Cardiac muscle cell (in vitro differentiated cells and primary cell): ENCODE measurements at places on chromosomes 16 and 17.

DNA sequence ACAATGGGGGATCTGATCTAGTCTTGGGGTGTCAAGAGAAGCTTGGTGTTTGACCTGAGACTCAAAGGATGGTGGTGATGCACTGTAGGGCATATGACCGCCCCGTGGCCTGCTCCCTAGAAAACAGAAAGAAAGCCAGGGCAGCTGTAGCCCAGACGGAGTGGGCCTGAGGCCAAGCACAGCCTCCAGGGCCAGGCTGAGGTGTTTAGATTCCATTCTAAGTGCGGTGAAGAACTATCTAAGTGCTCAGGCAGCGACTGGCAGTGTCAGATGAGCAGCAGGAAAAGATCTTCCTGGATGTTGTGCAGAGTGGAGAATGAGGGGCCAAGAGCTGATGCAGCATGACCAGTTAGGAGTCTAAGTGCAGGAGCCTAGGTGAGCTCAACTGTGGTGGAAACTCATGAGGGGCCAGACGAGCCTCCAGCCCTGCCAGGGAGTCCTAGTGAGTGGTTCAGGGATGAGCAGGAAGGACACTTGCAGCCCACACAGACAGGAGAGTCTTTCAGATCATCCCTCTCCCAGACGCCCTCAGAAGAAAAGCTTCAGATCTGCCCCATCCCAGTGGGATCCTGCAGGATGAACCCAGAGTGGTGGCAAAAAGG is 314.2 kb upstream of the CCL2 start:
- DNase-seq: no peak

DNA sequence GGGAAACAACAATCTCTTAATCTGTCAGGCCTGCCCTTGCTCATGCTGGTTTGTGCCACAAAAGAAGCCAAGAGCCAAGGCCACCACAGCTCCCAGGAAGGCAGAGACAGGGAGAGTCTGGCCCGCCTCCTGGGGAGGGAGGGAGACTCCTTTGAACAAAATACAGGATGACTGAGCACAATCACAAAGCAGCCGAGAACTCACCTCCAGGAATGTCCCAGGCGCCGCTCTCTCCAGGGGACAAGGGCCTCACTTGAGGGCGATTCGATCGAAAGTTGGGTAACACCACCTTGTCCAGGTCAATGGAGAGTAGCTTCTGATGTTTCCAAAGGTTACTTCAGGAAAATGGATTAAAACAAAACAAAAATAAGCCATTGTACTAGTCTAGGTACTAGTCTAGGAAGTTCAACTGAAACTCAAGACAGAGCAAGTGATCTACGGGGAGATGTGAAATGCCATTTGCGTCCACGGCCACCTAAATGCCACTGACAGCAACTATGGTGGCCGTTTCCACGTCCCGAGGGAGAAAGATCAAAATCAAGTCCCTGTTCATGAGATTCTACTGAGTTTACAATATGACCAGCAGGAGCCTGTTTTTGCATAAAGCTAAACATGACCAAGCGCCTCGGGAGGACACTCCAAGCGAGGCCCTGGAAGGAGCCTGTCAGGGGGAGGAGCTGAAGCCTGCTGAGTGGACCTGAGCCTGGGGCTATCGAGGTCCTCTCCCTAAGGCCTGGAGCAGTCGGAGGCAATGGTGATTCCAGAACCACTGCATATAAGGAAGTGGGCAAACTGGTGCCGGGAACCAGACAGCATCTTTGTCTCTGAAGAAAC is 13.4 kb upstream of the SLC38A8 start:
- DNase-seq: no peak

GRCh38 chr16:11964761-11965551 is at the start of gene TNFRSF17:
Gene TNFRSF17, plus strand, starts transcription at chr16:11965210. Its CDS starts 115 bp downstream, at chr16:11965325.
- no peak for DNase-seq

DNA sequence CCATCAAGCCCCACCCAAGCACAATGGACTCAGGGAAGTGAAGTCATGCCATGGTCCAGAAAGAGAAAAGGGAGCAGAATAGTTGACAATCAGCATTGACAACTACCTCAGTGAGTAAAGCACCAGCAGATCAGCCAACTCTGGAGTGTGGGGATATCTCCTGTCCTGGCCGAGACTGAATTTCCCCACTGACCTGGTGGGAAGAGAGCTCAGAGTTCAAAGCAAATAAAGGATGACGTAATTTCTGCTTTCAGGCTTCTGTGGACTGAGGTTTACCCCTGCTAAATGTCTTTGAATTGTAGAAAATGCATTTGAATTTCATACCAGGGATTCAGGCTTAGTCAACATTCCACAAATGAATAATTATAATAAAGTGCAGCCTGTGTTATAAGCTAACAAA is 152.9 kb downstream of the CBLN1 start:
- DNase-seq: no peak

DNA sequence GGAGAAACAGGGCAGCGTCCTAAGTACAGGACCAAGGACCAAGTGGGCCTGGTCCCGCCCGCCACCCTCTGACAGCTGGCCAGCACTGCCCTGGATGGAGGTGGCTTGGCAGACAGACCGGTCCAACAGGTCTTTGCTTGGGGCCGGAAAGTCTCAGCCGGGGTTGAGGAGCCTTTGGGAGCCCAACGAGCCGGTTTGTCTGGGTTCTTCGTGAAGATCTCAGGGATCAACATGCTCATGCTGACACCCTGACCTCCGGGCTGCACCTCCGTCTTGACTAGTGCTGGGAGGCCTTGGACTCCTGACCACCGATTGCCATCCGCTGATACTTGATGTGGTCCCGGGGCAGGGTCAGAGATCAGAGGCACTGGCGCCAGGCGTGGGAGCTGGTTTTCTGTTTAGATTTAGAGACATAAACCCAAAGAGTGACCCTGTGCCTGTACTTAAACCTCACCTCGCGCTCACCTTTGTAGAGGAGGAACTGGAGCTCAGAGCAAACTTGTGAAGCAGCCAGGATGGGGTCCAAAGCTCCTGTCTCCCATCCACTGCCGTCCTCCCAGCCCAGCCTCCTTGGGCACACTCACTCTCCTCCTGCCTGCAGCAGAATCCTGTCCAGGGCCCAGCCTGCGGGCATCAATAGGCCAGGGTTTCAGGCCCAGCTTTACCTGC is 92.1 kb upstream of the GSE1 start:
- no peak for DNase-seq

DNA sequence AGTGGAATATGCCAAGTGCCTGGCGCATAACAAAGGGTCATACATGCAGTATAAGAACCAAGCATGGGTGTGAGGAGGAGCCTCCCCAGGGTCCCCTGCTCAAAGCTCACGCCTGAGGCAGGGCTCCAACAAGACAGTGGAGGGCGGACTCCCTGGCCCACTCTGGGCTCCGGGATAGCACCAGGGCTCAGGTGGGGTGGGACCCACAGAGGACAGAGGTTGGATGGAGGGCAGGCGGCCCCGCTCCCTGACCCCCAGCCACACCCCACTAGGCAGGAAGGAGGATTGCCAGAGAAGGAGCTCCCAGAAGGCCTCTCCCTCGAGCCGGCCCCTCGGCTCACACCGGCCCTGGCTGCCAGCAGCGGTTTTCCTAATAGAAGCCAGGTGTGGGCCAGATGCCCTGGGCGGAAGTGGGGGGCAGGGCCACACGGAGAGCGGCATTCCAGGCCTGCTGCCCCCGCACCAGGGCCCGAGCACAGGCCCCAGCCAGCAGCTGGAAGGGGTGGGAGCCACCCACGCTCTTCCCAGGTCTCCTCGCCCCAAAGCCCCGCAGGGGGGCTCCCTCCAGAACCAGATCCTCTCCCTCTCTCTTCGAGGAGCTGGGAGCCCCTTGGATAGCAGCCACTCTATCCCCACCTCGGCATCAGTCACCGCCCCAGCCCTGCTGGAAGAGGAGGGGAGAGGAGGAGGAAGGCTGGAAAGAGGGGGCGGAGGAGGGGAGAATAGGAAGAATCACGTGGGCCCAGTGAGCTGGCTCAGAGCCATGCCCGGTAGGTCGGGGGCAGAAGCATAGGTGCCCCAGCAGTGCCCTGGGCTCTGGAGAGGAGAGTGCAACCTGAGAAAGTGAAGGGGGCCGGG is 21.0 kb downstream of the VASN start:
- peak; percentile 86 for DNase-seq

GRCh38 chr16:47592232-47592631 is 131.1 kb downstream of the PHKB start:
- DNase-seq: no peak

GRCh38 chr16:68402748-68403040 is 45.6 kb downstream of the SMPD3 start:
- no peak for DNase-seq

- no peak for DNase-seq
Observed at GRCh38 chr17:83091257-83092141, 12.1 kb downstream of the METRNL start.

- DNase-seq: no peak
Observed at GRCh38 chr17:43125967-43126910, 1.1 kb upstream of the BRCA1 start.

- no peak for DNase-seq
Observed at GRCh38 chr16:55971447-55971846, 96.3 kb upstream of the CES5A start.

DNA sequence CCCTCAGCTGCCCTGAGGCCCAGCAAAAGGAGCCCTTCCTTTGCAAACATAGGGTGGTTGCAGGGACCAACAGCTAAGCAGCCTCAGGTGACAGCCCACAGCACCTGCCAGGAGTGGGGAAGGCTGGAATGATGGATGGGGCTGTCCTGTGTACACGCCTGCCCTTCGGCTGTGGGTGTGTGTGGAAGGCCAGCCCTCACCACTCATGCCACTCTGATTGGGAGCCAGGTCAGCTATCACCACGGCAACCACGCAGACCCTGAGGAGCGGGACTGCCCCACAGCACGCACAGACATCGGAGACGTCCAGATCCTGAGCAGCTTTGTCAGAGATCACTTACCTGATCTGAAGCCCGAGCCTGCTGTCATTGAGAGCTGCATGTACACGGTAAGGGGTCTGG is 11.9 kb downstream of the PIPOX start:
- DNase-seq: no peak

GRCh38 chr17:49871211-49871610 is 23.3 kb upstream of the TAC4 start:
- no peak for DNase-seq

GRCh38 chr16:11819798-11820197 is 22.7 kb upstream of the ZC3H7A start:
- no peak for DNase-seq
